Pancreas (tissue), 10 donors: ENCODE measurements at places on chromosomes 11 and 22. TPM values are rescaled to one million over a fixed set of nuclear protein-coding genes. Genes with fewer than 3 reads are reported as not detected.
A peak's percentile ranks its signal among the peaks of the same experiment; 100 is the strongest.

C22orf42 gene
- total RNA-seq, result 0.75 TPM

SCUBE2 gene
- total RNA-seq, result 33.7 TPM

DNA sequence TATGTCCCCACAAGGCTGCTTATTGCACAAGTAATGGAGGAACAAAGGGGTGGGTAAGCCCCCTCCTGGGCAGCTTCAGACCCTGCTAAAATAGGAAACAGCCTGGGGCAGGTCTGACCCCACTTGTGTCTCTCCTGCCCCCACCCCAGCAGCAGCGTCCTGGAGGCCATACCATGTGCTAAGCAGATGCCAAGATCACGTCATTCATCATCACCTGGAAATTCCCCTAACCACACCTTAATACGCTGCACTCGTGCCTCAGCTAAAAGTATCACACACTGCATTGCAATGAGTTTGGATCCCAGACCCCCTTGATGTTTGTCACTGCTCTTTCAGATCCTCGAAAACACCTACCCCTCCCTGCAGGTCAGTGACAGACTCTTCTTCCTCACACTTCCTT is 27.8 kb upstream of the GGTLC2 start:
- H3K4me1 ChIP-seq, result no peaks in the 10 kb centered on the region
- H3K27me3 ChIP-seq, result no peaks in the 10 kb centered on the region
- no peak overlapping the region for H3K27ac ChIP-seq
- no peak overlapping the region for H3K4me3 ChIP-seq

ANO9 gene
- 16.6 TPM for total RNA-seq

CRYBB2 gene
- 0.28 TPM for total RNA-seq

GRCh38 chr22:49755631-49756001 is 72.1 kb downstream of the BRD1 start:
- H3K36me3 ChIP-seq, result no peaks in the 10 kb centered on the region
- no peaks in the 10 kb centered on the region for H3K4me1 ChIP-seq
- no peak overlapping the region for H3K27ac ChIP-seq
- no peak for DNase-seq
- no peaks in the 10 kb centered on the region for H3K27me3 ChIP-seq

GRCh38 chr22:45880716-45881523 is 96.0 kb downstream of the WNT7B start:
- no peaks in the 10 kb centered on the region for H3K27me3 ChIP-seq
- no peaks in the 10 kb centered on the region for H3K4me1 ChIP-seq
- no peak overlapping the region for H3K4me3 ChIP-seq
- peak; percentile 58 for DNase-seq
- no peaks in the 10 kb centered on the region for H3K36me3 ChIP-seq
- no peak overlapping the region for H3K27ac ChIP-seq

GRCh38 chr22:30984317-30984716 is 15.3 kb downstream of the TUG1 start:
- no peaks in the 10 kb centered on the region for H3K36me3 ChIP-seq
- H3K4me1 ChIP-seq, result no peaks in the 10 kb centered on the region
- H3K27ac ChIP-seq, result no peak overlapping the region

MMP11 gene
- 0.61 TPM for total RNA-seq

CCDC73 gene
- total RNA-seq, result 0.06 TPM

DNA sequence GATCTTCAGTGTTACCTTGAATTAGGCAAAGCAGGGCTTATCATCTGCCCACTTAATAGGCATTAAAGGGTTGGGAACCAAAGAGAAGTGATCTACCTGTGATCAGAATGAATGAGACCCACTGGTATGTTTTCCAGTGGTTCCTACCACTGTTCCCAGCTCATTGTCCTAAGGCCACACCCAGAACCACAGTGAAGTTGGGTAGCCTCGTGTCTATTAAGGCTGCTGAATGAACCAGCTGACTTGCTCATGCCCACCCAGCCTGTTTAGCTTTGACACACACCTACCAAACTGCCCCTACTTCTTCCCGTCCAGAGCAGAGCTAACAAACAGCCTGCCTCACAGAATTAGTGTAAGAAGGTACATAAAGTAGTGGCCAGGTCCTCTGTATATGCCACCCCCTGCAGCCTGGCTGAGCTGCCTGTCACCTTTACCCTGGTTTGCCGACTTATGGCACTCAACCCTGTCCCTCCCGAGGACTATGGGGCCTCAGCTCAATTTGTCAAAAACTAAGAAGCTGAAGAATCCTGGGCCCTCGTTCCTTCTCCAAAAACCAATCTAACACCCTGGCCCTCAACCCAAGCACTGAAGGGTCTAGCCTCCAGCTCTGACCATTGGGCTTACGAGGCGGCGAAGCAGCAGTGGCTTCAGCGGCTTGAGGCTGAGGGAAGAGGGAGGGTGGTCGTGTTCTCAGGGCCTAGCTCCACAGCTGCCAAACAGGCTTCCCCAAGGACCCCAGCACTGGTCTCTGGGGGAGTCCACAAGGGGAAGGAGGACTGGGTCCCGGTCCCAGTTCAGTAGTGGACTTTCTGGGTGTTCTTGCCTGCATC is 9.8 kb downstream of the UCP2 start:
- H3K4me3 ChIP-seq, result no peak overlapping the region
- H3K4me1 ChIP-seq, result no peaks in the 10 kb centered on the region
- H3K27me3 ChIP-seq, result no peaks in the 10 kb centered on the region
- no peak for DNase-seq

GRCh38 chr11:11373934-11374333 is 20.9 kb upstream of the CSNK2A3 start:
- no peak overlapping the region for H3K27ac ChIP-seq
- no peak for DNase-seq
- H3K4me3 ChIP-seq, result no peak overlapping the region
- H3K4me1 ChIP-seq, result no peaks in the 10 kb centered on the region
- H3K36me3 ChIP-seq, result no peaks in the 10 kb centered on the region
- H3K27me3 ChIP-seq, result no peaks in the 10 kb centered on the region

FAM227A gene
- total RNA-seq, result 0.74 TPM

GRCh38 chr11:122062763-122063162 is 53.3 kb downstream of the BLID start:
- no peaks in the 10 kb centered on the region for H3K36me3 ChIP-seq
- no peak overlapping the region for H3K27ac ChIP-seq
- H3K27me3 ChIP-seq, result no peaks in the 10 kb centered on the region
- no peaks in the 10 kb centered on the region for H3K4me1 ChIP-seq
- H3K4me3 ChIP-seq, result no peak overlapping the region
- DNase-seq, result no peak

C11orf91 gene
- 0.26 TPM for total RNA-seq

DNA sequence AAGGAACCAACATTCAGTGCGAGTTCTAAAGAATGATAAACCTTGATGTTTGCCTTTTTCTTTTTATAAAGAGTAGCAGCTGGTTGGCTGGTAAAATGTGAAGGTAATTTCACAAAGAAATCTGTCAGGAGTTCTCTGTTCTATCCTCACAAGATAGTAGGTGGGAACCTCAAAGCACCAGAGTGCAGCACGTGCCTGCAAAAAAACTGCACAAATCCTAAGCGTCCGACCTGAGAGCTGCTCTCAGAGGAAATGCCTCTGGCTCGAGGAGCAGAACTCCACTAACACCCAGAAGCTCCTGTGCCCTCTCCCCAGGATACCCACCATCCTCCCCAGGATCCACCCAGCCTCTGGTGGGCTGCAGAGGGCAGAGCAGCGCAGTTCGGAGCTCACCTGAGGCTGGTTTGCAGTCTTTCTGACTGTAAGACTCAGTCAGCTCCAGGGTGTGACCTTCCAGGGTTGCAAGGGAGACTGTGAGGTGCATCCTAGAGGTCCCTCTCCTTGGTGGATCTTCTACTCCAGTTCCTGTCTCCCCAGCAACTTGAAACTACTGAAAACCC is 23.5 kb downstream of the PRDM10 start:
- no peak overlapping the region for H3K27ac ChIP-seq
- no peak for DNase-seq
- no peaks in the 10 kb centered on the region for H3K27me3 ChIP-seq
- H3K36me3 ChIP-seq, result no peaks in the 10 kb centered on the region
- H3K4me1 ChIP-seq, result no peaks in the 10 kb centered on the region
- no peak overlapping the region for H3K4me3 ChIP-seq

DNA sequence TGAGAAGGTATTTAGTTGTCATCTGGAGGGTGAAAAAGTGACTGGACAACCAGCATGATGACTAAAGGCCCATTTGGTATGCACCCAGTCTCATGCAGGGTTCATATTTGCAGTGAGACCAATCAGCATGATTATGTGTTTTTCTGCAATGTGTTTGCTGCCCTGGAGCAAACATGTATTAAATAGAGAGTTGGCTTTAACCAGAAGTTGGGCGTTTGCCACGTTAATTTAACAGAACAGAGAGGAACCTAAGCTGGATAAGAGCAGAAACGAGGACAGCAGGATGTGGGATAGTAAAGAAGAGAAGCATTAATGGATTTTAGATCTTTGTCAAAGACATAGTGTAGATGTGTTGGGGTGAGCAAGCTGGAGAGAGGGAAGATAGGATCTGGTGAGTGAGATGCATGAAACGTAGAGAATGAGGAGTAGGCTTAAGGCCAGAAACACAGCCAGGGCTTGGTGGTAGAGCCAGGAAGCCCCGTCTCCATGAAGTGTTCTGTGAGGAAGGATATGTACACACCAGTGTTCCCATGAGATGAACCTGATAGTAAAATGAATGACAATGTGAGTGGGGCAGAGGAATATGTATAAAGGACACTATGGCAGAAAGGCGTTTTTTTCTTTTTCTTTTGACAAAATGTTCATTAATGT is 164.0 kb upstream of the PDGFD start:
- no peak for DNase-seq
- no peaks in the 10 kb centered on the region for H3K27me3 ChIP-seq
- no peaks in the 10 kb centered on the region for H3K36me3 ChIP-seq
- H3K4me3 ChIP-seq, result no peak overlapping the region

MUC2 gene
- total RNA-seq, result not detected

DNA sequence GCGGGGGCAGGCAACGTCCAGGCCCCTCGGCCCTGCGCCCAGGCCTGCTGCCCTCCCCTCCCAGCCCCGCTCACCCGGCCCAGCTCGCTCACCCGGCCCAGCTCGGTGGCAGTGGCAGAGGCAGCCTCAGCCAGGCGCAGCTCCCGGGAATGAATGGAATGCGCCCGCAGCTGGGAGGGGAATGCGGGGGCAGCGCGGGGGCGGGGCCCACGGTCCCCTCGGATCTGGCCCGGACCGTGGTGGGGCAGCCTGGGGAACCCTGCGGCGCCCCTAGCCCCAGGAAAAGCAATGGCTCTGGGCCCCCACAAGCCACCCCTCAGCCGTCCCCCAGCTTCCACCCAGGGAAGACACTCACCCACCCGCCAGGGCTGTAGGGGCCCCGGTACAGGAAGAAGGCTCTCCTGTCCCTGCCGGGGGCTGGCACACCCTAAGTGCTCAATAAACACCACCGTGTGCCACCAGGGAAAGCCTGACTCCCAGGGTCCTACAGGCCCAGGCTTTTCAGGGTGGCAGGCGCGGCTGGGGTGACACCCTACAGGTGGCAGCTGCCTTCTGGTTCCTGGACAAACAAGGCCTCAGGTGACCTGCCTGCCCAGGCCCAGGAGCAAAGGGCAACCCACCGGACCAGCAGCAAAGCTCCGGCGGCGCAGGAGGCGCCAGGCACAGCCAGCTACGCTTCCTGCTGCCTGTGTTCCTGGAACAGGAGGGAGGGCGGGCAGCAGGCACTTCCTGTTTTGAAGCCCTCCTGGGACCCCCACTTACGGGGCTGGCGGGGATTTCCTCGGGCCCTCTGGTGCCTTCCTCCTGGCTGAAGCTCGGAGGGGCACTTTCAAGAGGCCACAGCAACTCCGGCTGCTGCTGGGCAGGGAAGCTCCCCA is 13.8 kb downstream of the PLXNB2 start:
- peak; percentile 71 for DNase-seq
- H3K36me3 ChIP-seq, result peaks cover 13% of the 10 kb centered on the region
- H3K4me3 ChIP-seq, result peak overlapping the region; percentile 11
- no peaks in the 10 kb centered on the region for H3K27me3 ChIP-seq

PRODH gene
- 0.85 TPM for total RNA-seq

ARHGAP20 gene
- total RNA-seq, result 0.08 TPM

DNA sequence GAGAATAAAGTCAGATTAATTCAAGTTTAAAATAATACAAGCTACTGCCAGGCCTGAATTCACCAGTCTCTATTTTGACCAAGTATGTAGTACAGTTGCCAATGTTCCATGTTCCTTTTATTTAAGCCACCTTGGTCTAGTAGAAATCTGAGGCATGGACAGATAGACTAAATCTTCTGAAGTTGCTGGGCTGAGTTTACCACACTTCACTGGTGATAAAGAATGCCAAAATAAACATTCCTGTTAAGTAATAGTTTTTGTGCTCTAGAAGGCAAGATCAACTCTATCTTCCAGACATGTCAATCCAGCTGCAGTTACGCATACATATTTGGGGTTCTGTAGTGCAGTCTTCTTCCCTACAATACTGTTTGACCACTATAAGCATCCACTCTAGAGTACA is 83.9 kb upstream of the C11orf87 start:
- H3K4me1 ChIP-seq, result no peaks in the 10 kb centered on the region
- no peak overlapping the region for H3K27ac ChIP-seq
- H3K4me3 ChIP-seq, result no peak overlapping the region
- no peak for DNase-seq
- no peaks in the 10 kb centered on the region for H3K27me3 ChIP-seq

DNA sequence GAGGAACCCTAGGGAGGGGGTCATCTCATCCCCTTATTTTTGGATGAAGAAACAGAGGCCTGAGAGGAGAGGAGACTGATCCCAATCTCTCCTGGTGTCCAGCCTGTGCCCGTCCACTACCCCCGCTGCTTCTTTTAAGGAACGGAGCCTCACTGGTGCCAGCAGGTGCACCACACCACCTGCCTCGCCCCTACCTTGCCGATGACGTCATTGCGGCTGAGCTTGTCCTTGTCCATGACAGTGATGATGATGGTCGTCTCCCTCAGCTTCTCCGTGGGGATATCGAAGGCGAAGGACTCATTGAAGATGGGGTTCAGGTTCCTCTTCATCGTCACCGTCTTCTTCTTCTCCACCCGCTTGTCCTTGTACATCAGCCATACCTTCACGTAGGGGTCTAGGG is 14.3 kb downstream of the LRRC10B start:
- no peaks in the 10 kb centered on the region for H3K36me3 ChIP-seq
- DNase-seq, result no peak
- no peaks in the 10 kb centered on the region for H3K27me3 ChIP-seq
- H3K4me3 ChIP-seq, result no peak overlapping the region

DNA sequence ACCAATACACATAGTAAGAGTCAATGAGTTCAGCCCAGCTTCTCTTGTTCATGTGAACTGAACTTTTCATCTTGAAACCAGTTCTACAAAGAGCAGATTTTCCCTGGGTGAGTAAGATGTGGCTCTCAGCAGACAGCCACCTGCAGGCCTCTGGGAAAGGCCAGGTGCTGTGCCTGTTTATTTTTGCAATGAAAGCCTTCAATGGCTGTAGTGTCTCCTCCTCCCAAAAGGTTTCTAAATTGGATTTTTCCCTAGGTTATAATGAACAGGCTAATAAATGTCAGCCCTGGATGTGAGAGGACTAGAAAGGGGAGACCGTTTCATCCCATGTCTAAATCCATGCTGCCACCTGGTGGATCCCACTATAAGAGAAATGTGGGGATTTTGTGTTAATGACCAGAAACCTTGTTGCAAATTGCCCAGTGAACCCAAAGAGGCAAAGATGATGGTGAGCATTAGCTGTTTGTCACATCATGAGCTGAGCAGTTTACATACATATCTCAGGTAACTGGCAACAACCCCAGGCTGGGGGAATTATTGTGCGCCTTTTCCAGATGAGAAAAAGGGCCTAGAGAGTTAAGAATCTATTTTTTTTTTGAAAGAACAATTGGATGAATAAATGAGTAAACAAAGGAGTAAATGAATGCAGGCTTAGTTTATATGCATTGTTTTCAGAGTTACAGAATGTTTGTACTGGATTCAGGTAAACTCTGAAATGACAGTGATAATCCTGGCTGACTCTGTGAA is 12.7 kb downstream of the C11orf91 start:
- H3K4me3 ChIP-seq, result no peak overlapping the region
- H3K27me3 ChIP-seq, result no peaks in the 10 kb centered on the region
- H3K4me1 ChIP-seq, result peaks cover 20% of the 10 kb centered on the region
- no peak for DNase-seq
- no peak overlapping the region for H3K27ac ChIP-seq
